ENCODE measurements at places on chromosomes 6 and 20.
A peak's percentile ranks its signal among the peaks of the same experiment; 100 is the strongest.

DNA sequence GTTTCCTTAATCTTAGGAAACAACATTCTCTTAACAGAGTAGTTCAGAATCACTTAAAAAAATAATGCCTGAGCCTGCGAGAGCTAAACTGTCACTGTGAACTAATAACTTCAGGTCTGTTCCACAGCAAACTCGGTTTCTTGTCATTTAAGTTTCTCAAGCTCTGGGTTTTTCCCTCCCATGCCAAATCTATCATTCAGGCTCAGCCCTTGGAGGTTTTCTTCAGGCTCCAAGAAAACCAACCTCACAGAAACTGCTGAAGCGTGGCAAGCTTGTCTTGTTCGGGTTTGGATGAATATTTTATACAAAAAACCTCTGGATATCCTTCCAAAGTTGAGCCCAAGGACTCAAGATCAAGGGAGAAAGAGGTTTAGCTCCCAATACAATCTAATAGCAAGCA, 99.7 kb upstream of the SNX9 start:
- DNase-seq, result no peak

GRCh38 chr6:157531169-157531985, 150.4 kb downstream of the ZDHHC14 start:
- no peak for DNase-seq

DNA sequence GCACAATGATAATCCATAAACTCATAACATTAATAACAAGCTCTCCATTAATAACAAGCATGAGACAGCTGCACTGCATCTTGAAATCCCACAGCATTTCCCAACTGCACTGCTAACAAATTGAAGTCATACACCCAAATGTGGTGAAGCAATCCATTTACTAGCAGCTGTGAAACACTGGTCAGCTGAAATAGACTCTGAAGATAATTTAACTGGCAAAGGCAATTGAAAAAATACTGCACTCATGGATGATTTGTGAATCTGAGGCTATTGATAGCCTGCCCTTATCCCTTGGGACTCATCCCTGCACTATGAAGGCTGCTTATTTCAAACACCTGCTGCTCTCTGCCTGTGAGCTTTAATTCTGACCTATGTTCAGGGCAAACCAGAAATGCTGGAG, 49.1 kb upstream of the PLCB1 start:
- DNase-seq, result peak; percentile 18

GRCh38 chr6:139062932-139063646, 34.5 kb downstream of the ABRACL start:
- no peak for DNase-seq

DNA sequence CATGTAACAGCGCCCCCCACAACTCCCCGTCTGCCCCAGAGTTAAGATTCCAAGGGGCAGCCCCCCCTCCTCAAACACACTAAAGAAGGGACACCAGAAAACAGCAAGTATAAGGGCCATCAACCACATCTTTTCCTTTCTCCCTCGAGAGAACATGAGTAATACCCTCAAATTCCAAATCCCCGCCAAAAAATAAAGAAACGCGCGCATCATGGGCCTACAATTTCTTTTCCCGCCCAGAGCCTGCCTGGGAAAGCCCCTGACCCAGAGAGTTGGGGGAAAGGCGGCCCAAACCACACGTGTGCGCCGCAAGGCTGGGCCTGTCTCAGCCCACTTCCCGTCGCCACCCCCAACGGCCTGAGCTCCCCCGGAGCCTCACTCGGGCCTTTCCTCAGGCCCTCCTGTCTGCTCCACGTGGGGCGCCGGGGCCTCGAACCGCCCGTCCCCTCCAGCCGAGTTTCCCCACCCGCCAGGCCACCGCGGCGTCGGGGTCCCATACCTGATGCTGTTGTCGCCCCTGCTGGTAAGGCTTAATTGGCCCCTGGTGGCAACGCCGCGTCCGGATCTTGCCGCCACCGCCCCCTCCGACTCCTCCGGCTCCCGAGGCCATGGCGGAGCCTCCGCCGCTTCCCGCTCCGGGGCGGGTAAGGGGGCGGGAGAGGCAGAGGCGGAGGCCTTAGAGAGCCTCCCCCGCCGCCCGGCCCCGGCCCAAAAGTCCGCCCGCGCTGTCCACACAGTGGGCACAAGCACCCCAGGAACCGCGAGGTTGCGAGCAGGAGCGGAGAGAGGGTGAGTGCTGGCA, 746 bp downstream of the NUP153 start:
- peak; percentile 66 for DNase-seq

Measured in adrenal gland (tissue), 19 donors.